Endothelial cell of umbilical vein (primary cell): ENCODE measurements at places on chromosomes 12 and 14. TPM values are rescaled to one million over a fixed set of nuclear protein-coding genes. Genes with fewer than 3 reads are reported as not detected.

DNA sequence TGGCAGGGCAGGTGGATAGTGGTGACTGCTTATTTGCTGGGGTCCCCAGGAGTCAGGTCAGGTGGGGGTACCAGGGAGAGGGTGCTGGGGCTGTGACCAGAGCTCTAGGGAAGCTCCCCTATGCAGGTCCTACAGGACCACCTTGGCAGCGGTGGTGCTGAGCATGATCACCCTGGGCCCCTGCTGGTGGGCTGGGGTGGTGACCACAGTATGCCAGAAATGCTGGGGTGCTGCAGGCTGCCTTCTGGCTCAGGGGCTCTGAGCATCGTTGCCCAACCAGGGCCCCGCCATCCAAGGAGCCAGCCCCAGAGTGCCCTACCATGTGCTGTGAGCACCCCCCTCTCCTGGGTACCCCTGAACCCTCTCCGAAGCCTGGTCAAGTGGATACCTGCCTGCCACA, 17.5 kb upstream of the NUDT14 start:
- DNase-seq, result no peak

DNA sequence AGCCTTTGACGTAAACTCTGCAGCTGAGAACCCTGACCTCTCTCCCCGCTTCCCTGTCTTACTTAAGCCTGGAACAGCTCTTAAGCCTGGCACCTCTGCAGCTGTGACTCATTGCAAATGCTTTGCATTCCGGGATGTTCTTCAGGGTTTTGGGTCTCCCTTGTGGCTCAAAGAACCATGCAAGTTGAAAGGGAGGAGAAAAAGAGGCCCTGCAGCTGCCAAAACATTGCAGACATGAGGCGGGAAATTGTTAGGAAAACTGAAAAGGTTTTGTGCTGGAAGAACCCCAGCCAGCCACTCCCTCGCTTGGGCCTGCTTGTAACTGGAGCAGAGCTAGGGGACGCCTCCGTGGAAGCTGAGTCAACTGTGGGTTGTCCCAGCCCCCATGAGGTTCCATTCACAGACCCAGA, 60.2 kb upstream of the FERMT2 start:
- no peak for DNase-seq

GRCh38 chr12:74817499-74817898, 279.9 kb downstream of the ATXN7L3B start:
- DNase-seq, result no peak

GRCh38 chr14:102927346-102927877, 4.9 kb downstream of the AMN start:
- DNase-seq, result no peak

- no peak for DNase-seq
Observed at GRCh38 chr14:67987606-67988005, 168.0 kb downstream of the RAD51B start.

DNA sequence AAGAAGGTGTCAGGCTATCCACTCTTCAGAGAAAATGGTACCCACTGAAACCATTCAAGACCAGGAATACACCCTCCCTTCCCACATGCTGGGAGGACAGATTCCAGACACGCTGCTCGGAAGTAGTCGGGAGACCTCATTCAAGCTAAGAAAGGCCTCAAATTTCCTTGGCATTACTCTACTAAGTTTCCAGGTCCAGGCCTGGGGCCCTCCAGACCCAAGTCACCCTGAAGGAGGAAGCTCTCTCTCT, 27.1 kb upstream of the RPLP0 start:
- no peak for DNase-seq

DNA sequence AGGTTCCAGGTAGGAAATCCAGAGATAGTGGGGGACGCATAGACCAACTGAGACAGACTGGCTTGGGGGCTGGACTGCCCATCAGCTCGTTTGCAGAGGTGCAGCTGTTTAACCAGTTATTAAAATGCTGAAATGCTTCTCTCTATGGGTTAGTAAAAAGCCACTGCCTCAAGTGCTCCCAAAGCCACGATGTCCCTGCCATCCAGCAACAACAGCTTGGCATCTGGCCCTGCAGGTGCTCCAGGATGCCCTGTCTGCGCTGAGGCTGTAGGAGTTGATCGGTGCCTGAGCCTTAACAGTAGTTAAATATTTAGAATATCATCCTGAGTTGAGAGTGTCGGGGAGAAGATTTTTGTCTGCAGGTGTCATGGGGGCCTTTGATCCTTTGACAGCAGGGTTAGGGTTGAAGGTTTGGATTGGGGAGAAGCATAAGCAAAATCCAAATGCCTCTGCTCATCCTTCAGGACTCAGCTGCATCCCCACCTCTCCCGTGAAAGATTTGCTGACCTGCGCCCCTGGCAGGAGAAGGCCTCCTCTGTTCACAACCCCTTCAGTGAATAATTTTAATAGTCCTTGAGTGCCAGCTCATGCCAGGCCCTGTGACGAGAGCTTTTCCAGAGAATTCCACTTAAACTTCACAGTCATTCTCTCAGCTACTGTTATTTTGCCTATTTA, 127.3 kb upstream of the PWP1 start:
- DNase-seq, result no peak

- no peak for DNase-seq
Observed at GRCh38 chr12:53938326-53939140, at the start of gene HOXC13. TSS of gene HOXC13 (plus strand) at chr12:53938831. CDS start at chr12:53938907, 76 bp downstream.

DNA sequence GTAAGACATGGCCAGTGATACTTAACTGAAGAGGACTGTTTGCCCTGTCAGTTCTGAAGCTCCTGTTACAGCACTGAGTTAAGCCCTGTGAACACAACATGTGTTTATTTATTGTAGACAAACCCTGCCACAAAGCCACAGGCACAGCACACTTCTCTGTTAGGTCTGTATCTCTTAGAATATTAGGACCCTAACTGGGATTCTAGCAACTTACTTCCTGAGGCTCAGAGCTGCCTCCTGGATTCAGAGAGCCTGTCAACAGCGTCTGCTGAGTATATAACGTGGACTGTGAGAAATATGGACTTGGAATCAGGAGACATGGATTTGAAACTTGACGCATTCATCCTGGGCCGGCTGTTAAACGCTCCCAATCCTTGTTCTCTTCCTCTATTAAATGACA, 135.0 kb upstream of the HIF1A start:
- DNase-seq, result no peak

- DNase-seq, result no peak
Observed at GRCh38 chr12:113683574-113683973, 211.9 kb upstream of the LHX5 start.

- no peak for DNase-seq
Observed at GRCh38 chr12:124242529-124243065, 52.3 kb upstream of the RFLNA start.

GRCh38 chr14:85459361-85460000, 70.5 kb upstream of the FLRT2 start:
- DNase-seq, result no peak

GRCh38 chr12:48969160-48969771, 2.3 kb downstream of the WNT10B start:
- DNase-seq, result no peak

JDP2 gene
- polyA plus RNA-seq, result 3.2 and 3.3 TPM in 2 replicates

CD69 gene
- 2.9 and 4.4 TPM in 2 replicates for polyA plus RNA-seq

IL22 gene
- polyA plus RNA-seq, result not detected in 2 replicates

NFATC4 gene
- polyA plus RNA-seq, result 79.5 and 94.8 TPM in 2 replicates

POLE gene
- polyA plus RNA-seq, result 22.9 and 27.5 TPM in 2 replicates

CNIH1 gene
- 287 and 328 TPM in 2 replicates for polyA plus RNA-seq

KRT72 gene
- polyA plus RNA-seq, result not detected in 2 replicates

STON2 gene
- polyA plus RNA-seq, result not detected in 2 replicates

PLEK2 gene
- 0.84 and 1.4 TPM in 2 replicates for polyA plus RNA-seq
